ENCODE measurements at places on chromosomes 11 and 22. TPM values are rescaled to one million over a fixed set of nuclear protein-coding genes. Genes with fewer than 3 reads are reported as not detected.

DNA sequence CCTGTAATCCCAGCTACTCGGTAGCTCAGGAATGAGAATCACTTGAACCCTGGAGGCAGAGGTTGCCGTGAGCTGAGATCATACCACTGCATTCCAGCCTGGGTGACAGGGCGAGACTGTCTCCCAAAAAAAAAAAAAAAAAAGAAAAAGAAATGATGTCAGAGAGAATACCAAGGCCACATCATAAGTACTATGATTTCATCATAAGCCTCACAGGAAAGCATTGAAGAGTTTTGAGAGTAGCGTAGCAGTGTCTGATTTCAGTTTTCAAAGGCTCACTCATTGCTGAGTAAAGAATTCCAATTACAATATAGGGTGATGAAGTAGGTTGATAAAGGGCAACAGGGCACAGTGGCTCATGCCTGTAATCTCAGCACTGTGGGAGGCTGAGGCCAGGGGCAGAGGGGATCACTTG is 88.8 kb downstream of the MRTFA start:
- no peak for DNase-seq

- no peak for DNase-seq
Measured at GRCh38 chr11:111476956-111477355, 35.2 kb downstream of the BTG4 start.

GRCh38 chr11:113549611-113550578 is 74.7 kb upstream of the DRD2 start:
- DNase-seq, result no peak

DNA sequence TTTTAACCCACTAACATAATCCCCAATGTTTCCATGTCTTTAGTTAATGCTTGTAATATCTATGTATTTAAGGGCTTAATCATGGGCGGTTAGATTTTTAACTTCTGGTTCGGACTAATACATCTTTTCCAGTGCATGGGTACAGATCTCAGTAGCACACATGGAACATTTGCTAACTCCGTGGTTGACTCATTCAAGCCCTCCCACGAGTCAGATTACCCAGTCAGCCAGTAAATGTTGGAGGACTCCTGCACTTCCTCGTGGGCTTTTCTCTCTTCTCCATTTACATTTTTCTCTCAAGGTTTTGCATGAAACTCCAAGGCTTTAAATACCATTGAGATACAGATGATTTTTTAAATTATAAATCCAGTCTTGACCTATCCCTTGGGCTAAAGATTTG is 313.9 kb downstream of the ST3GAL4 start:
- DNase-seq, result no peak

DNA sequence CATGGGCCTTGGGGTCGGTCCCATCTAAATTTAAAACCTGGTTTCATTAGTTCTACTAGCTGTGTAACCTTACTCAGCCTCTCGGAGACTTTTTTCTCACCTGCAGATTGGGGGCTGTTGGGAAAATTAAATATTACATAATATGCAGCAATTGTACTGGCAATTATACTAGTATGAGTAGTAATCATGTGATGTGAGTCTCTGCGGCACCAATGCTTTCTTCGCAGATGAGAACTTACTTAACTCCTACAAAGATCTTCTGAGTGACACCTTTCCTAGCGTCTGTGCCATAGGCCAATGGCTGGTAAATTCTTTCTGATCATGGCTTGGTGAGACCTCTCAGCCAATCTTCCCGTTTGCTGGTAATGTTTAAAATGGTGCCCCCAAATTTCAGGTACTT is 391.3 kb downstream of the NXPE2 start:
- no peak for DNase-seq

- no peak for DNase-seq
Measured at GRCh38 chr11:122163053-122163819, 47.2 kb upstream of the BLID start.

DNA sequence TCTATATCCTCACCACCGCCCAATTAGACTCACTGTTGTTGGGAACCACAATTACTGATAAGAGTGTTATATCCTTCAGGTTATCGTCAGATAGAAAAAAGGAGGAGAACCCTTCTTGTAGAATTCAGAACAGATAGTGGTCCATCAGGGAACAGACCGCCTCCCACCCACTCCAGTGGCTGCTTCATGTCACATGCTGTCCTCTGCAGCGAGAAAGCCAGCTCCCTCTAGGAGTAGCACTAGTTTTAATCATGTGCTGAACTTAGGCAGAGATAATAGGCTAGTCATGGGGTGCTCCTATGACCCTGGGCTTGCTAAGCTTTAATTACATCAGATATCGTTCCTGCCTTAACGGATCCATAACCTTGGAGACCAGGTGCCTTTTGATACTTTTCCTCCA is 51.5 kb upstream of the RAB1B start:
- no peak for DNase-seq

GRCh38 chr11:65307298-65308229 is 7.1 kb upstream of the CDC42EP2 start:
- DNase-seq, result no peak

The PIH1D2 gene
- polyA plus RNA-seq, result 10.1 TPM

The ROBO3 gene
- polyA plus RNA-seq, result 21.8 TPM

The SCGB2A2 gene
- polyA plus RNA-seq, result not detected

The PATE4 gene
- polyA plus RNA-seq, result 0.15 TPM

The ANO5 gene
- 8.0 TPM for polyA plus RNA-seq

The OR51B4 gene
- polyA plus RNA-seq, result not detected

Measured in left renal pelvis (tissue), 4 donors.